AG04450 (cell line): ENCODE measurements at places on chromosomes 2 and 18. TPM values are rescaled to one million over a fixed set of nuclear protein-coding genes. Genes with fewer than 3 reads are reported as not detected.

- DNase-seq = no peak
Measured at GRCh38 chr2:143177096-143177786, 48.0 kb downstream of the ARHGAP15 start.

GRCh38 chr2:166410828-166411472 is 35.2 kb upstream of the SCN9A start:
- peak; percentile 62 for DNase-seq

CNOT9 gene
- polyA plus RNA-seq = 60.2 and 77.1 TPM in 2 replicates

PRKAG3 gene
- polyA plus RNA-seq = not detected in 2 replicates

DNA sequence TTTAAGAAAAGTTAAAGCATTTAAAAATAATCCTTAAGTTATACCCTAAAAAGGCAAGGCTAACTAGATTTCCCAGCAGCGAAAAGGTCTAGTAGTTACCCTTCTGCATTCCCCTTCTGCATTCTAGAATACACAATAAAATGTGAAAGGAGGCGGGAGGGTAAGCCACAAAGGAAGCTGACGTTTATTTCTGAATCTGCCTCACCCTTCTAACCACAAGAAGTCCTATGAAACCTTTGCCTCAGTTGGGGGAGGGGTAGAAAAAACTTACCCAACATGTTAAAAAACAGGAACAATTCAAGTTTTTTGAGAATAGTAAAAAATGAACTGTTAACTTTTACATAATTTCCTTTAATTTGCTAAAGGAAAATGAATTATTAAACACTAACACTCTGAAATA is 11.3 kb downstream of the STK17B start:
- DNase-seq = peak; percentile 71

DNA sequence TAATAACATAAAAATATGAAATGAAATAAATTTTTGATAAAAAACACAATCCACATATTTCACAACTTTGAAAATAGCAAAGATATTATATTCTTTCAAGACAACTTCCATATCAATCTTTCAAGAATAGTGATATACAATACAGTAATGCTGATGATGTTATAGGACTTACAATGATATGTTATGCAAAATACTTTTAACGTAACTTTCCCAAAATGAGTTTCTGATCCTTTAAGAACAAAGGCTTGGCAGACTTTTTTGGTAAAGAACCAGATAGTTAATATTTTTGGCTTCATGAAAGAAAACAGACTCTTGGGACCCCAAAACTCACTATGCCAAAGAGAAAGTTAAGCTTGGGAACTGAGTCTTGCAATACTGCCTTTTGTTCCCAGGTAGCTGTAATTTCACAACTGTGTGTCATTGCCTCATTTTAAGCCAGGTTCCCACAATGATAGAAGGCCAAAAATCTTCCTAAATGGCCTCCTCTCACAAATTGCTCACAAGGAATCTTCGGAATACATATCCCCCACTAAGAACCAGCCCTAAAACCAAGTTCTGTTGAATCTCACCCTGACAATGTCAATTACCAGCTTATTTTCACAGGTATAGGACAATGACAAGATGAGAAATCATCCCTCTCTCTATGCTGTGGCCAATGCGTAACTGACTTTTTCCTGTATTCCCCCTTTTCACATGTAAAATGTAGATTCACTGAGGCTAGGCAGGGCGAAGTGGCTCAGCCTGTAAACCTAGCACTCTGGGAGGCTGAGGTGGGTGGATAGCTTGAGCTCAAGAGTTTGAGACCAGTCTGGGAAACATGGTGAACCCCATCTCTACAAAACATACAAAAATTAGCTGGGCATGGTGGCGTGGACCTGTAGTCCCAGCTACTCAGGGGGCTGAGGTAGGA is 54.8 kb upstream of the STRN start:
- no peak for DNase-seq

MREG gene
- 2.3 and 2.6 TPM in 2 replicates for polyA plus RNA-seq

GPAT2 gene
- 0.10 TPM in 1 of 2 replicates, not detected in the other for polyA plus RNA-seq
